ENCODE measurements at places on chromosomes 7 and 10.

DNA sequence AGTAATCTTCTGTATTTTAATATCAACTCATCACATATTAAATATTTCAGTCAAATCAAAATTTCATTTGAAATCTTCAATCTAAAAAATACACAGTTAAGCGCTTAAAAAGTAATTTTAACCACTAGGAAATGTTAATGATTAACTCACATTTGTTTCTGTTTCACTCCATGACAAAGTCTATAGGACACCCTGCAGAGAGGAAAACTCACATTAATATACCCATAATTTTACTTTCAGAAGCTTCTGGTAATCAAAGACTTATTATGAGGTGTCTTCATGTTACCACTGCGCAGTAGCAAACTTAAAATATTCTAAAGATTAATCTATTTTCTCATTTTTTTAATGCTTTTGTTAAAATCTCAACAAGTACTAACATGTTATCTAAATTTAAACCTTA lies 41.0 kb upstream of the ZNF518A start:
- no peak for DNase-seq

GRCh38 chr10:43218951-43219837 lies 47.7 kb downstream of the RASGEF1A start:
- DNase-seq = no peak

DNA sequence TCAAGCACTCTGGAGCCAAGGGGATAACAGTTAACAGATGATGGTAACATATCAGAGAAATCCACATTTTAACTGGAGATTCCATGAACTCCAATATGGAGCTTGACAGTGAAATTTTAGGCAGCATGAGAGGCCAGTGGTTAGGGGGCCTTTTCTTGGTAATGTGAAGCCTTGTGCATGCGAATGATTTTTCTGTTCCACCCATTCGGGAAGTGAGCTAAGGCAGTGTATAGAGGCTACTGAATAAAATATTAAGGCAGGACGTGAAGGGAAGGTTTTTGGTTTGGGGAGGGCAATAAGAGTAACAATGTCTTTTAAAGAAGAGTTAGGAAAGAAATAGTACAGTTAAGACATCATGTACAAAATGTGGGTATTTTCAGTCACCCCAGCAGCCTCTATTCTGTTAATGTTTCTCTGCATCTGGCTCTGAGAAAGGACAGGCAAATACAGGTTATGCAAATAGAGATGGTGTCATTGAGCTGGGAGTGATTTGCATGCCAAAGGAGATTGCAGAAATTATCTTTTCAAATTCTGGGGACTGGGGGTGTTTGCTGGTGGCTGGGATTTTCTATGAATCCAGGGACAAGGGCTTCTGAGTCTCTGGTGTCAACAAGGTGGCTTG lies 6.8 kb upstream of the TAS2R60 start:
- DNase-seq = no peak

DNA sequence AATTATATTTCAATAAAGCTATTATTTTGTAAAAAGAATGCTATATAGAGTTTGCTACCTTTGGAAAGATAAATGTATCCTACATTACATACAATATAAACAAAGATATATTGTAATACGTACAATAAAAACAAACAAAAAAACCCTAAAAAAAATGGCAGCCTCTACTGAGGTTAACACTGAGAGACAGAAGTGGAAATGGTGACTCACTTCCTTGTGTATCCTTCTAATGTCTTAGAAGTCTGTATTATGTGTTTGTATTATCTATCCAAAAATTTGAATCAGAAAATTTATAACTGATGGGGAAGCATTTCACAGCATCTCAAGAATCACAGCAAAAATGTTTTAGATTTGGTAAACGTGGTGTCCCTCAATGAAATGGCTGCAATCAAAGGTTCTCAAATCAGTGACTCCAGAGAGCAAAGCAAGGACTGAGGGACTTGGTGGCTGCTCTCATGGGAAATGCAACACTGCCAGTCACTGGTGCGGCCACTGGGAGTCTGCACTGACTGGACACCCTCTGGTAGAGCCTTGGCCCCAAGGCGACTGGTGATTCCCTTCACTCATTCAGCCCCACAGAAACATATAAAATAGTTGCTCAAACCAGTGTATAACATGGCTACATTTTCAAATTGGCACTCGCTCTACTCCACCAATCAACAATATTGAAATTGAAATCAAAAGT lies 53.8 kb downstream of the PANK1 start:
- DNase-seq = no peak
